ENCODE measurements at places on chromosomes 4 and X.

DNA sequence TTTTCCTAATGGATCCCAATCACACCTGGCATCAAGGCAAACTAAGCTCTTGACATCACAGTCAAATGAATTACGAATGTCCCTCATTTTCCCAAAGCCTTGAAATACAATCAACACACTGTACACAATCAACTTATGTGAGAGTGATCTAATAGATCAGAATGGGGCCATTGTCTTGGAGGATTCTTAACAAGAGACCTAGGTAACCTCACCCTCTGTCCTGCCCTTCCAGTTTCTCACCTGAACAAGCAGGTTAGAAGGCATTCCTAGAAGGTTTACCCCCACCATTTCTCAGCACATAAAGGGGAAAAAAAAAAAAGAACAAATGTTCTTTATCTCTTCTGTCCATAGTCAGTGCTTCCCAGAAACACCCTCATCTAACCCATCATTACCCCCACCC is 6.3 kb downstream of the SLC39A8 start:
- DNase-seq: no peak

GRCh38 chrX:12526306-12526705 is 264.9 kb upstream of the PRPS2 start:
- DNase-seq: no peak

- no peak for DNase-seq
Observed at GRCh38 chrX:22246620-22247019, 26.1 kb upstream of the CBLL2 start.

GRCh38 chrX:23493941-23494374 is 159.3 kb downstream of the PTCHD1 start:
- no peak for DNase-seq

GRCh38 chrX:27565992-27566391 is 24.2 kb upstream of the DCAF8L2 start:
- no peak for DNase-seq

GRCh38 chrX:34656842-34657725 is at the start of gene TMEM47:
Gene TMEM47 (minus strand): TSS chrX:34657285. CDS start chrX:34657029, 256 bp downstream.
- DNase-seq: no peak

DNA sequence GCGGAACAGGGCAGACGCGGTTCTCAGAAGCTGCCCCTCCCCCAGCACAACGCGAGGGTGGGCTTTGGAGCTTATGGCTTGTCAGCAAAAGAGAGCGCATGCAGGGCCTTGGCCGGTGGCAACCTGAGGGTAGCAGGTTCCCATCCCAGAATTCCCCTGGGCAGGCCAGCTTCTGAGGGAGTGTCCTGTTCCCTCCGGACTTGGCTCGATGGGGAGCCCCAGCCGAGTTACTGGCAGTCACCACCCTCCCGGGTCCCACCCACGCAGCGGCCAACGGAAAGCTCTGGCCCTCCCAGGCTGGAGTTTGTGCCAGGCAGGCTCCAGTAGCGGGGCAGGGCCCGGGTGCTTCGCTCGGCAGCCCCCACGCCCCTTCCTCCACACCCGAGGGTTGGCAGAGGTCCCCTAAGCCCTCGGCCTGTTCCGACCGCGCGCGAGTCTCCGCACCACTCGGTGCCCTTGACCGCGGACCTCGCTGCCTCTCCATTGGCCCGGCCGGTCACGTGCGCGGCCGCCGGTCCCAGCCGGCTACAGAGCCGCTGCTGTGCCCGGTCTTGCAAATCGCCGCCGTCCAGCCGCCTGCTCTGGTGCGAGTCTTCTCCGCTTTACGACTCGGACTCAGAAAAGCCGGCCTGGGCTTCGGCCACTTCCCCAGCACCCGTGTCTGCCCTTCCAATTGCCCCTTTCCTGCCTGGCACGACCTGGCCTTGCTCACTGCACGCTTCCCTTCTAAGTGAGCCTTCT is 20.9 kb upstream of the MTM1 start:
- no peak for DNase-seq

DNA sequence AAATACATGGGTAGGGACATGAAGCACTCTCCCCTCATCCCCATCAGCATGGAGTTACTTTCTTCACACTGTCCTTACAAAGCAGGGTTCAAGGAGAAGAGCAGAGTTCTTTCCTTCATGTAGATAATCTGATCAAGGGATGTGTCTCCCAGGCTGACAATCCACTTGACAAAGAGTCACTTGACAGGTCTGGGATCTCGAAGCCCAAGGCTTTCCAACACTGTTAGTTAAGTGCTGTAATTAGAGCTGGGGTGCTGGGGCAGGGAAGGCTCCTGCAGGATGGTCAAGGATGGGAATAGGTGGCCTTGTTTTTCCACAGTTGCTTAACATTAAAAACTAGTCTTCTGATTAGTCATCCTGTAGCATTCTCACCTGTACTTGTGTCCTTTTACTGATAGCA is 38.0 kb downstream of the CCNG2 start:
- no peak for DNase-seq

- no peak for DNase-seq
Observed at GRCh38 chrX:126552313-126553022, at the start of gene DCAF12L1. Gene DCAF12L1 (minus strand): TSS chrX:126552814. CDS start chrX:126552608, 206 bp downstream.

DNA sequence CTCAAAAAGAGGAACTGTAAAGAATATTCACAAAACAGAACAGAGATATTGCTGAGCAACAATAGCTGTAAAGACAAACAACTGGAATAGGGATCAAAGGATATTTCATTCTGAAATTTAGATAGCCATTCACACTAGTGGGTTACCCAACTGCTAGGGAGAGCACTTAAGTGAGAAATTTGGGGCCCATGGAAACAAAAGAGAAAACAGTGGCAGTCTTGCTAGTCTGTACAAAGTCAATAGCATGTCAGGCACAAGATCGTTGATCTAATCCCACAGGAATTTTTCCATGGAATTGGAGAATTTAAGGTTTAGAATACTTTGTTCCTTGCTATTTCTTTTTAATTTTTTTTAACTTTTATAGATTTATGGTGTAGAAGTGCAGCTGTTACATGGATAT is 467.0 kb downstream of the PCDH18 start:
- DNase-seq: no peak

DNA sequence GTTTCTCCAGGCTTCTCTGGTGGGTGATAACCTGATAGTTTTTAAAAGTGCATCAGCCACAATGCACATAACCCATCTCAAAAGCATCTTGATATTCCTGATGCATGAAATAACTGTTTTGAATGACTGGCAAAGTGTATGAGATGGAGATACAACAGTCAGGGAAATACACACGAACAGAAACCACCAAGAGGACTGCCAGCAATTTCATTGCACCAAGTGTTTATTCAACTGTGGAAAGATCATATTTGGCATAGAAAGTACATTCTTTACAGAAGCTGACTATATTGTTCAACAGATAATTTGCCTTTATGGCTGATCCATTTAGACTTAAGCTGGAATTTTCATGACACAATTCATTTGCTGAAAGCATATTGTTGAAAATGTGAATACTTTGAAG is 139.5 kb downstream of the SLIT2 start:
- no peak for DNase-seq

DNA sequence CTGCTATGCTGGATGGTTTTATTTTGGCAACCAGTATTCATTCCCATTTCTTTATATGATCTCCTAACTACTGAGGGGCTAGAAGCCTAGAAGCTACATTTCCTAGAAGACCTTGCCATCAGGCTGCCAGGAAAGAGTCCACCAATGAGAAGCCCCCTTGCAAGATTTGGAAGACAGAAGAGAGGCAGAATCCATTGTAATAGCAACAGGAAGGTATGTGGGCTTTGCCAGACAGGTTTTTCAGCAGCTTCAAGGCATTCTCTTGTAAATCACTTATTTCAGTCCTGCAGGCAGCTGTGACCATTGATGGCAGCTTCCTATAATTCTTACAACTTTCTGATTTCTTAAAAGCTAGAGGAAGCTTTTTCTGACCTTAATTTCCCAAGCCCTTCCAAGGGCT is 148.3 kb upstream of the NHS start:
- no peak for DNase-seq

DNA sequence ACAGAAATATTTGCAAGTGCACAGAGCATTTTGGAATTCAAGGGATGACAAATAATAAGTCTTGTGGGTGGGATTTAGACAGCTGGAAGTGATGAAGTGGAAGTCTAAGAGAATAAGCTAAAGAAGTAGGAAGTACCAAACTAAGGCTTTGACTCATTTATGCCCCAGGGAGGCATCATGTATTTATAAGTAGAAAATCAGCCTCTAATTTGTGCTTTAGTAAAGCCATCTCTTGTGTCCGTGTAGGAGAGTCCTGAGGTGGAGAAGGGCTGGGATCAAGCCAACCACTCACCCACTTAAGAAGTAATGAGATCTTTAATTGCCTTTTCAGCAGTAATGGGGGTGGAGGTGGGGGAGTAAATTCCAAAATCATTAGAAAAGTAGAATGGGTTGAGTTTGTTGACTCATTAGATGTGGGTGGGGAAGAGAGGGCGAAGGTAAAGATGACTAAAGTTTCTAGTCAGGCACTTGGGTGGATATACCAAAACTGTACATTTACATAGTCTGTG is 356.7 kb downstream of the STIM2 start:
- no peak for DNase-seq
